GM12864 (cell line): ENCODE measurements at places on chromosomes 5 and 9.

DNA sequence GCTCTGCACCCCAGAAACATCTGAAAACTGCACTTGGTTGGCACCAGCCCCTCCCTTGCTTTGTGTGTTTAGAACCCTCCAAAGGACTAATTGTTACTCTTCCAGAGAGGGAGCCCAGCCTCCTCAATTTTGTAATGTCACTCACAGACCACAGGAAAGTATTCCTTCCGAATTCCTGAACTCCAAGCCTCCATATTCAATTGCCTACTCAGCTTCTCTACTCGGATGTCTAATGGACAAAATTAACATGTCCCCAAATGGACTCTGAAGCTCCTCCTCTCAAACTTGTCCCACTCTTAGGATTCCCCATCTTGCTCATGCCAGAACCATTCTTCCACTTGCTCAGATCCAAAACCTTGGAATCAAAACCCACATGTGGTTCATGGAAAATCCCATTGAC is 3.9 kb upstream of the TMEM171 start:
- DNase-seq, result no peak

- no peak for DNase-seq
Observed at GRCh38 chr5:135276151-135276550, 122.9 kb downstream of the MACROH2A1 start.

GRCh38 chr9:92094655-92095054 is 20.6 kb downstream of the SPTLC1 start:
- DNase-seq, result no peak

GRCh38 chr5:173325091-173325698 is 3.0 kb downstream of the STC2 start:
- no peak for DNase-seq

GRCh38 chr9:35829084-35829763 is at the start of gene TMEM8B:
Gene TMEM8B (plus strand): TSS chr9:35829228. CDS start chr9:35829448, 220 bp downstream.
- DNase-seq, result peak; percentile 66
